Fibroblast of the aortic adventitia (primary cell): ENCODE measurements at places on chromosomes 1 and 21.

GRCh38 chr1:240046000-240046399 lies 45.7 kb upstream of the FMN2 start:
- DNase-seq, result no peak

GRCh38 chr21:17391811-17392340 lies 121.0 kb upstream of the CXADR start:
- no peak for DNase-seq

DNA sequence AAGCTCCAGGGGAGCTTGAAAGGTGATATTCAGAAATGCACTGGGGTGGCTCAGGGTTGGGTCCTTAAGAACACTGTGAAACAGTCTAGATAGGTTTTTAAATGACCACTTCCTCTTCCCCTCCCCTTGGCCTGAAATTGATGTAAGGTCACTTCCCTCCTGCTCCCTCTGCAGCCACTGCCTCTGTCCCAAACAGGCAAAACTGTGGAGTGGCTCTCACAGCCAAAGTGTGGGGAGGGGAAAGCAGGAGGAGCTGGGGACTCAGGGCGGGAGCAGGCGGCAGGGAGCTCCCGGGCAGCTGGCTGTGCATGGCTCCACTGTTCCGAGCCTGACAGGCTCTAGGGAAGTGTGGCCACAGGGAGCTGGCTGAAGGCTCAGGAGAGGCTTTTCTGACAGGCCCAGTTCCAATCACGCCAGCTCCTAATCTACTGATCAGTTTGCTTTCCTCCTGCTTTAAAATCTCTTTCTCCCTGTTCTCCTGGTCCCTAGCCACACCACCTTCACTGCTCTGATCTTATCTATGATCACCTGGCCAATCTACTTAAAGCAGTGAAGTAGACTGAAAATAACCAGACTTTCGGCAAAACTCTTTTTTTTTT lies 5.1 kb upstream of the CSRP1 start:
- no peak for DNase-seq

GRCh38 chr1:176682830-176683535 lies 220.0 kb downstream of the PAPPA2 start:
- no peak for DNase-seq

DNA sequence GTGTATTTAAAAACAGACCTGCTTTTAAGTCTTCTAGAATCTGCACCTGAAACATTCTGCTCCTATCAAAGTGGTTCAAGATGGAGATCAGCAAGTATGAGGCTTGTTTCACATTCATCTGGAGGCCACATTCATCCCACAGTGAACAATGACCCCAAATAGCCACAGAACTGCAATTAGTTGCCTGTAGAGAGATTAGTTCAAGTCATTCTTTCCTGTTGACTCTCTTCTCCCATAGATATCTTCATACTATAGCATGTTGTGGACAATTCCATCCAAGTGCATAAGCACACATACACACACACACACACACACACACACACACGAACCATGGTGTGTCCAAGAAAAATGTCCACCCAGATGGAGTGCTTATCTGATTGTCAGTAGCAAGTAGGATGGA lies 101.7 kb upstream of the FGGY start:
- no peak for DNase-seq

- DNase-seq, result peak; percentile 83
Measured at GRCh38 chr1:22861764-22862440, 110.8 kb downstream of the LACTBL1 start.

DNA sequence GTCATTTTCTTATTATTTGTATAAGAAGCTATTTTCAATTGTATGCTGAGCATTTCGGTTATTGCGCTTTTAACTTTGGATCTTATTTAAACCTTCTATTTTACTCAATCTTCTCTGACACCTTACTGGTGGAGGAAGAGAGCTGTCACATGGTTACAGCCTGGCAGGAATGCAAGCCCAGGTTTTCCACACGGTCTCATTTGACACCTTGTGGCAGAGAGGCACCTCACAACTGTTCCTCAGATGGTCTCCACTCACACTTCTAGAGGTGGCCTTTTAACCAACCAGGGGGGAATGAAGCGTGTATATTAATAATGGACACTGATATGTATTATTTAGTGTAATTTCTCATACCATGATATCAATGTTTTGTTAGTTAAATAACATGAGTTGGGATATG lies 9.6 kb downstream of the OR2T33 start:
- DNase-seq, result no peak

- DNase-seq, result no peak
Measured at GRCh38 chr1:24228311-24228710, 41.2 kb upstream of the IFNLR1 start.

GRCh38 chr1:110615548-110616130 lies 9.5 kb upstream of the KCNA2 start:
- DNase-seq, result peak; percentile 56

DNA sequence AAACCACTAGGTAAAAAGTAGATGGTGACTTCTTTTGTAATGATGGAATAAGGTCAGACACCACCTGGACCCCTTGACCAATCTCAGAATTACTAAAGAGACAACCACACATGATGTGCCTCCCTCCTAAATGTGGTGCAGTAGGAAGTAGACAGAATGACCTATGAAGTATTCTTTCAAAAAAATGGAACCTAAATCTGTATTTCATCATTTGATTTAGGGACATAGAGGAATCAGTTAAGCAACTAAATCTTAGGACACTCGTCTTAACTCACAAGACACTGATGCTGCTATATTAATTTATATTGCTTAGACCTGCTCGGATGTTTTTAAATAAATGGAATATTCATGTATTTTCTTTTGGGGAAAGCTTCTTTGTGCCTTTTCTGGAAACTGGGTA lies 80.9 kb upstream of the IRF2BP2 start:
- no peak for DNase-seq

DNA sequence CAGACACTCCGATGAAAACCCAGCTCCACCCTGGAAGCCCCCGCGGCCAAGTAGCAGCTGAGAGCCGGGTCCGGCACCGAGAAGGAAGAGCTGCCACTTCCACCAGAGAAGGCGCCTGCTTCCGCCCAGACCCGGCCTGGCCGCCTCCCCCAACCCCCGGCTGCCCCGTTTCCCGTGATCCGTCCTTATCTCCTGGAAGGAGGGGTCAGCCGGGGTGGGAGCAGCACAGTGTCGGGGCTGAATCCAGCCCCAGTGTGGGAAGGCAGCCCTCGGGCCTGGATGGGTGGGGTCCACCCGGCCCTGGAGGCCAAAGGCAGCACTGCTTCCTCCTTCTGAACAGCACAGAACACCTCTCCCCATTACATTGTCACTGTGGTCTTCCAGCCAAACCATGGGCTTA lies 69.4 kb downstream of the MEGF6 start:
- DNase-seq, result peak; percentile 68
